ENCODE measurements at places on chromosomes 11 and 22.

- no peak for DNase-seq
These were observed 3.8 kb downstream of the CD81 start for GRCh38 chr11:2380807-2381350.

- DNase-seq, result peak; percentile 13
These were observed 22.3 kb upstream of the TESMIN start for GRCh38 chr11:68773521-68774193.

GRCh38 chr11:21561581-21561980, 631.3 kb upstream of the ANO5 start:
- no peak for DNase-seq

GRCh38 chr11:13262096-13262495, 15.5 kb upstream of the BMAL1 start:
- peak; percentile 8 for DNase-seq

DNA sequence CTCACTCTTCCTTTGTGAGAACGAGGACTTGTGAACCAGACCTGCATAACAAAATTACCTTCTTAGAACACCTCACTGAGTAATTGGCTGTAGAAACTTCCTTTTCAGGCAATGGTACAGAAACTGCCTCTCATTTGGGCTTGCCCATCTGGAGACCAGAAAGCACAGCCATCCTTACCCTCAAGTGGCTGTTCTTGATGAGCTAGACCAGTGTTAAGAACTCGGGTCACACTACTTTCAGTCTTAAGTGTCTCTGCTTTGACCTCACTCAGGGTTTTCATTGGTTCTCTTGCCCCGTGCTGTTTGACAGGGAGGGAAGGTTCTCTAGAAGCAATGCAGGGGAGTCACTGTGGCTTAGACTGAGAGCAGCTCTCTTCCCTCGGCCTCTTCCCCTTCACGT, 29.3 kb downstream of the NAT10 start:
- DNase-seq, result no peak

DNA sequence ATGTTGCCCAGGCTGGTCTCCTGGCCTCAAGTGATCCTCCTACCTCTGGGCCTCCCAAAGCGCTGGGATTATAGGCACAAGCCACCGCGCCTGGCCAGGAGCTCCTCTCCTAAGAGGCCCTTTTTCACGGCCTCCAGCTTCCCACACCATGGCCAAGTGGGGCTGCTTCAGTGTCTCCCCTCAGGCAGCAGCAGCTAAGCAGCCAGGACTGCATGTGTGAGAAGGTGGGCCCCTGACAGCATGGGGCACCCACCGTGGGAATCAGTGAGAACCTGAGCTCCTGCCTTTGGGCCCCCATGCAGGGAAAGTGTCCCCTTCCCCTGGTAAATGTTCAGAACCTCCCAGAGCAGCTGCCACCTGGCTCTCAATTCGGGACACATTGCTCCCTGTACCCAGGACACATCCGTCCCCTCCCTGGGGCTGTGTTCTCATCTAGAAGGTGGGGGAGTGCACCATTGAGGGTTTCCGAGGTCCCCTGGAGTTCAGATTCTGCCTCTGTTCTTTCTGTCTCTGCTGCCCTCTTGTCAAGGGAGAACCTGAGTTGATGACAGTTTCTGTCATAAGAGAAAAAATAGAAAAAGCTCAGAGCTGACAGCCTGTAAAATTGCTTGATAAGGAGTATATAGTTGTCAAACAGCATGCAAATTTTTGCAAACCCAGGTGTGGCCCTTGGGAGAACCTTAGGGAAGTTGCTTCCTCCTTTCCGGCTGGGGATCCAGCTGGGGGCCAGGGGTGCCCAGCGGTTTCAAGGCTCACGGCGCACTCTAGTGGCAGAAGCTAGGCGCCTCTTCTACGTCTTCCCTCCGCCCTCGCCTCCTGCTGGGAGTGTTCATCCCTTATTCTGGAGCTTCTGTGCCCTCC, 29.7 kb downstream of the FAM83F start:
- DNase-seq, result peak; percentile 69

DNA sequence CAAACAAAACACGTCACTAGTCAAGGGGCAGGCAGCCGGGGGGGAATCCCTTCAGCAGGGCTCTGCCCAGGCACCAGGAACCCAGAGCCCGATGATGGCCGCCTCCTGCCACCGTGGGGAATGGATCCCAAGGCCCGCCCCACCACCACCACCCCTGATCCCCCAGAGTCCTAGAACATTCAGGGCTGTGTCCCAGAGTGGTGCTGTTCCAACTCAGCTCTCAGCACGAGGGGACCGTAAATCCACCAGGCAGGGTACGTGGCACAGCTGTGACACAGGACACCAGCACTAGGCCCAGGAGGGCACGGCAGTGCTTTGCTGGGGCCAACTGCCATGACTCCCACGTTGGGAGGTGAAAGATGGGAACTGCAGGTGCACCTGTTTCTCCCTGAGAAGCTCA, 29.6 kb downstream of the ANO1 start:
- no peak for DNase-seq

GRCh38 chr11:36688571-36689291, 90.7 kb upstream of the RAG2 start:
- DNase-seq, result no peak

DNA sequence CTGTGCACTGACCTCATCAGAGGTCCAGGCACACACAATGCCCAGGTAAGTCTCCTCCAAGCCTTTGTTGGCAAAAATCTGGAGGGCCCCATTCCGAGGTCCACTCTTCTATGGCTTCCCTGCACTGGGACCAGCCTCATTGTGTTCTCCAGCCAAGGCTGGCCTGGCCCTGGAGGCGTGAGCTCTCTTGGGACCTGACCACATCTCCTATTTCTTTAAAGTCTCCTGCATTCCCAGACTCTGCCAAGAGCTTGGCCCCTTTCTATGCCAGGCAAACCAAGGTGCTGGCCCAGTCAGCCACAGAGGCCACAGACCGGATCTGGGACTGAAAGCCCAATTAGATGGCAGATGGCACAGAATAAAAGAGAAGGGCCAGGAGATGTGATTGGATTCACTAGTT, 55.1 kb downstream of the C11orf58 start:
- no peak for DNase-seq

GRCh38 chr11:35257281-35257680, 118.3 kb downstream of the CD44 start:
- DNase-seq, result no peak

DNA sequence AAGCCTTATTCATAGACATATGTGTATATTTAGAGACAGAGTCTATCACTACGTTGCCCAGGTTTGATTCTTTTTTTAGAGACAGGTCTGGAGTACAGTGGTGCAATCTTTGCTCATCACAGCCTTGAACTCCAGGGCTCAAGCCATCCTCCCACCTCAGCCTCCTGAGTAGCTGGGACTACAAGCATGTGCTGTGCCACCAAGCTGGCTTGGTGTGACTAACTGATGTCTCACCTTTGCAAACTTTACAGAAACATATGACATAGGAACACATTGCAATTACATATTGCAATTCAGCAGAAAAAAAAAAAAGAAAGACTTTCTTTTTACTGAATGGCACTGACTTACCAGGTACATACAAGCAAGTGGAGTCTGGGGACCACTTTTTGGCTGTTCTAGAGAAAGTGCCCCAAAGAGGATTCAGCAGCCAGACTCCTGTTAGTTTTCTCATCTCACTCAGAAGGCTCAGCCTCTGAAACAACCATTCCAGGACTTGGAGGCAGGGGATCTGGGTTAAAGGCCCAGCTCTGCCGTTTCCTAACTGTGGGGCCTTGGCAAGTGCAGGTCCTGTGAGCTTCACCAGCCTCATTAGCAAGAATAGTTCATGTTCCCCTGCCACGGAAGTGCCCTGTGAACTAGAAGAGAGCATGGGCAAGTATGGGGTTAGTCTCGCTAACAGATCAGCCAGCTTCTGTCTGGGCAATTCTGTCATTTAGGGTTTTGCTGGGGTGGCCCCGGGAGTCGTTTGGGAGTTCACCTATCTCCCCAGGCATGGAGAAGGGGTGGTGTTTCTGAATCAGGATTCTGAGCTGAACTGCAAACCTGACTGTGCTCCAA, 11.3 kb upstream of the NFAM1 start:
- no peak for DNase-seq
